Cardiac septum (tissue), 1 donor: ENCODE measurements at places on chromosomes 2 and 18.

GRCh38 chr2:229779650-229780049 is 65.3 kb upstream of the DNER start:
- DNase-seq, result no peak

GRCh38 chr18:26207937-26208336 is 18.3 kb upstream of the TAF4B start:
- DNase-seq, result no peak

- no peak for DNase-seq
Observed at GRCh38 chr18:10485475-10485874, 31.0 kb downstream of the APCDD1 start.

- DNase-seq, result no peak
Observed at GRCh38 chr18:34701911-34702310, 8.2 kb upstream of the DTNA start.

- DNase-seq, result no peak
Observed at GRCh38 chr2:145597006-145597405, 1077.1 kb upstream of the ZEB2 start.

DNA sequence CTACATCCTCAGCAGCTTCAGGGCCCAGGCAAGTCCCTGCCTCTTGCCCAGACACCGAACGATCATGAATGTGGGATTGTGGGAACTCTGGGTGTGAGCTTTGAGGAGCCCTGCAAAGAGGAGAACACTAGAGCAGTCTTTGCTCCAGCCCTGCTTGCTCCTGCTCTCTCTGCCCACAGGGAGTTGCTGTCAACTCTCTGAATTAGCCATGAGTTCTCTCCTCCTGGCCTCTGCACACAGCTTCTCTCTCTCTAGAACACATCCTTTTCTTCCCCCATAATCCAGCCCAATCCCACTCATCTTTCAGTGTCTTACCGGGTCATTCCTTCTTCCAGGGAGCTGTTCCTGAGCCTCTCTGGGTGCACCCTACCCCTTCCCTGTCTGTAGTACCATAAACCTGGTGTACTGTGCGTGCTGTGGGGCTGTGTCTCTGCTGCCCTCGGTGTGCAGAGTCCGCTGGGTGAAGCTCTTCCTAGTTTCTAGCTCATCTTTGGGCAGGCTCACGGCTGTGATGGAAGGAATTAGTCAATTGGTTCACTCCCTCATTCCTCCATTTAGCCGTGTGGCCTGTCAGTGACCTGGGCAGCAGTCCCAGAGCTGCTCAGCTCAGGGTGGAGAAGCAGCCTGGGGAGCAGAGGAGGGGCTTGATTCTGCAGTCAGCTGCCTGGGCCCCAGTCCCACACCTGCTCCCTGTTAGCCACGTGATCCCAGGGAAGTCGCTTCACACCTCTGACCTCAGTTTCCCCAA is 132.9 kb upstream of the HDAC4 start:
- DNase-seq, result no peak

- no peak for DNase-seq
Observed at GRCh38 chr2:10960606-10961489, 49.1 kb downstream of the KCNF1 start.

GRCh38 chr2:2455151-2455550 is 124.1 kb upstream of the MYT1L start:
- DNase-seq, result no peak

- no peak for DNase-seq
Observed at GRCh38 chr2:445896-446295, 158.0 kb upstream of the ALKAL2 start.
